ENCODE measurements at places on chromosomes 16 and 17. TPM values are rescaled to one million over a fixed set of nuclear protein-coding genes. Genes with fewer than 3 reads are reported as not detected.

GRCh38 chr17:41666708-41667279, 21.9 kb upstream of the EIF1 start:
- peak; percentile 75 for DNase-seq

GRCh38 chr16:85461022-85461813, 151.9 kb upstream of the GSE1 start:
- peak; percentile 6 for DNase-seq

DNA sequence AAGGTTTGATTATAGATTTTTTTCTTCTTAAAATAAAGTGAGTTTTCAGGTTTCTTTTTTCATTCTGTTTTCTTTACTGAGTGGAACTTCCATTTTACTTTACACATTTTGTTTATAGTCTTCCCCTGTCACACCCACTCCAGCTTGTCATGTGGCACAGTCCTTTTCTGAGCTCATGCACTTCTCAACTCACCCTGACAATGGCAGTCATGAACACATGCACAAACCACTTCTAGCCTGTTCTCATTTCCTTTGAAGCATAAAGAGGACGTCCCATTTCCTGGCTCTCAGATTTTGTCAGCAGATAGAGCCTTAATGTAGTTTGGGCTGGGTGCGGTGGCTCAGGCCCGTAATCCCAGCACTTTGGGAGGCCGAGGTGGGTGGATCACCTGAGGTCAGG, 168.0 kb downstream of the AHSP start:
- no peak for DNase-seq

DNA sequence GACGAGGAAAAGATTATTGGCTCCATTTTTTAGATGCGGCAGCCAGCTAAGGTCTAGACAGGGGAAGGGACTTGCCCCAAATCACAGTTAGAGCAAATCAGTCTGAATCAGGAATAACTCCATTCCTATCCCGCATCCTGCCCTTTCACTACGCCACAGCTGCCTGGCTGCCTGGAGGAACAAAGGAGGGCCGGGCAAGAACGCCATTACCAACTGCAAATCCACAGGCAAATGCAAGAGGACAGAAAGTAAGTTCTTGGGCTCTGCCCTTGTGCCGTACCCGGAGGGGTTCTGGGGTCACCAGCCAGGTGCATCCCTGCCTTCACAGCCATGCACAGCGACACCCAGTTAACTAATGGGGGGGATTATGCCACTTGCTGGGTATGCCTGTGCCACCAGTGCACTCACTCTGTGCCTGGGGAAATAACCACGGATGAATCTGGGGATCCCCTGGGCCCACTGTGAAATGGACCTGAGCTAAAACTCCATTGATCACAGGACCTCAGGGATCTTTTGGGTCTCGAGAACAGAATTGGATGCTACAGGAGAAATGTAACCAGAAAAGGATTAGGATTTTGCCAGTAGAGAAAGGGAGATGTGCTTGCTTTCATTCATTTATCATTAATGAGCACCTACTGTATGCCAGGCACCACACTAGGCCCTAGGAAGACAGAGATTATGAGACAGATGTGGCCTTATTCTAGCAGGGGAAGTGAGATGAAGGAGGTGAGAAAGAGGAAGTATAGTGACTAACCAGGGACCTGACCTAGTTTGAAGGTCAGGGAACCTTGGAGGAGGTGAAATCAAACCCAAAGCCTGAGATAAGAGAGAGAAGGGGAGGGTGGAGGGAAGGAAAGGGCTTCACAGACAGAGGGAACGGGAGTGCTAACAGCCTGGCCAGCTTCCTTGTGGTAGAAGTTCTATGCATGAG, 17.7 kb downstream of the BCL7C start:
- DNase-seq = no peak

- no peak for DNase-seq
Observed at GRCh38 chr16:17357307-17358062, 113.3 kb downstream of the XYLT1 start.

GRCh38 chr17:8105957-8106398, 12.3 kb downstream of the ALOXE3 start:
- no peak for DNase-seq

DNA sequence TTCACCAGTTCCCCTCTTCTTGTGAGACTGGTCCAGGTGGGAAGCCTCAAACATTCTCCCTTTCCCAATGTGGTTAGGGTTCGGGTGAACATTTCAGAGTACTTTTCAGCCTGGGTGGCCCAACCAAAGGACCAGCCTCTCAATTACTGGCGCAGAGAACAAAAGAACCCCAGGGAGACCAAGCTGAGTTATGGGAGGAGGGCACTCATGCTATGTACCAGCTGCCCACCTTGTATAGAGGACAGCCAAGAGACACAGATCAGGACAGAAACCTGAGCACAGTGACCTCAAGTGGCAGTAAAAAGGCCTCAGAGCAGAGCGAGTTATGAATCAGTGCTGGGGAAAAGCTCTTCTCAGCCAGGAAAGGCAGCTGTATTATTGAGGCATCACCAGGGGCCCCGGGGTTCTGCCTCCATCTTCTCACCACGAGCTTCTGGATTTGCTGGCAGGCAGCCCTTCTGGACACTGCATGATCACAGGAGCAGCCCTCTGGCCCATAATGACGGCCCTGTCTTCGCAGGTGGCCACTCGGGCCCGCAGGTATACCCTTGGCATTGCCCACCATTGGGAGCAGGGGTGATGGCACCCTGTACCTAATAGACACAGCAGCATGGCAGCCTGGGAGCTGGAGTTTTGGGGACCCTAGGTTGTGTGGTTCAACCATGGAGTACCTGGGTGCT, 3.8 kb downstream of the G6PC3 start:
- DNase-seq = no peak

DNA sequence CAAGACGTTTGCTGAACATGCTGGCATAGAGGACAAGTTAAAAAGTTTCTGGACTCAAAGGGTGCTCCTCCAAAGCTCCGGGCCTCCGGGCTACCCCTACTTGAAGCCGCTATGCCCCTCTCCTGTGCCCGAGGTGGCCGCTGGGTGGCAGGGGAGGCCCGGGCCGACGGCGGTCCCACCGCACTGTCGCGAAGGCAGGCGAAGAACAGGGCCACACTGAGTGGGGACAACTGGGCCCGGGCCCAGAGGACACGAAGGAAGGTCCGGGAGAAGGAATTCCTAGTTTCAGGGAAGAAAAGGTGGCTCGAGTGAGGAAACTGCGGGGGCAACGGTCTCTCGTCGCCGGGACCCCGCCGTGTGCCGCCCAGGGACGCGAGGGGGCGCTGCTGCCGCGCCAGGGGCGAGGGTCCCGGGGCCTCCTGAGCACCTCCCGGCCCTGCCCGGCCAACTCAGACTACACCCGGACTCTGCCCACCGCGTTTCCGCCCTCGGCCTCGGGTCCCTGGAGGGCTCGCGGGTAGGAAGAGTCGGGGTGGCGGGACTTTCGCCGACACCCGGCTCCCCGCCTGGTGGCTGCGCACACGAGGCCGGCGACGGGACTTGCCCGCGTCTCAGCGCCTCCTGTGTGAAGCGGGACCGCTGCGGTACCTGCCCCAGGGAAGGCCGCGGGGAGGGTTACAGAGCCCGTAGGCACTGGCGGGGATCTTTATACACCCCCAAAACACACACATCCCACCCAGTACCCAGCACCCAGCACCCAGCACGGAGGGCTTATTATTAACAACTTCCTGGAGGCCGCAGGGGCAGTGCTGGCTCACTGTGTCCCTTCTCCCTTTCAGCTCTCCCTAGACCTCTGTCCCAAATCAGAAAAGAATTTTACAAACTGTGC, 772 bp upstream of the CHCT1 start:
- DNase-seq = no peak

DNA sequence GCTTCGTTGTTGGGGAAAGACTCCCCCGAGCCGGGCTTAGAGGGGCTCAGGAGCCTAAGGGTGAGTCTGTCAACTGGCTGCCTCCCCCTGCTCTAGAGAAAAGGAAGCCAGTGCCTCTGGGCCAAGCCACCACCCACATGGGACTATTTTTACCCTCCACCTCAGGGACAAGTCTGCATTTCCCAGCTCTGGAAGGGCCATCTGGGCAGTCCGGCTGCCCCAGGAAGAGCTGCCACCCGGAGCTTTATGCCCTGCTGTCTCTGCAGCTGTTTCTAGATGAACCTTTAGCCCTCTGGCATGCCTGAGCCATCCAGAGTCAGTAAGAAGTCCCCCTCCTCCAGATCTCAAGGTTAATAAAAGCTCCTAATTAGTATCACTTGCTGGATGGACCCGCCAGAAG, 5.3 kb upstream of the RPRML start:
- no peak for DNase-seq

DNA sequence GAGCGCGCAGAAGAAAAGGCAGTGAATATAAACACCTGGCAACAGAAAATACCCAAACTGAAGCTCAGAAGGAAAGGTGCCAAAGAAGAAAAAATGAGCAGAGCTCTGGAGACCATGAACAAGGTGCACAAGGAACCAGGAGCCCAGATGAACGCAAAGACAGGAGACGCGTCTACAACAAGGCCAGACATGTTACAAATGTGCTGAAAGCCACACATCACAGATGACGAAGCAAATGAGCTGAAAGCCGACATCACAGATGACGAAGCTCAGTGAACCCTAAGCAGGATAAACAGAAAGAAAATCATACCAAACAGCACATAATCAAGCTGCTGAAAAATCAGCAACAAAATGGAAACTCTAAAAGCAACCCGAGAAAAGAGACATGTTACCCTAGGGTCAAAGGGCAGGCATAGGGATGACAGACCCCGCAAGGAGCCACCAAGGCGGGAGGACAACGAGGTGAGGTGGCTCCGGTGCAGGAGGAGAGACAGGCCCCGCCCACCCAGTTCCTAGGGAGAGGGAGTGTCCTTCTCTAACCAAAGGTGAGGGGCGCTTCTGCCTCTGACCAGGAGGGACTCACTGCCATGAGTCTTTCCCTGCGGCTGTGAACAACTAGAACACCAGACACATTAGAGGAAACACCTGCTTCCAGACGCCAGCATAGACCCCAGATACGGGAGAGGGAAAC, 39.1 kb downstream of the CCDC57 start:
- DNase-seq = no peak

GRCh38 chr17:64491994-64492393, 4.9 kb downstream of the POLG2 start:
- DNase-seq = peak; percentile 56

- DNase-seq = no peak
Observed at GRCh38 chr16:56289416-56289815, 98.1 kb downstream of the GNAO1 start.

GRCh38 chr16:1745181-1745899, 26.0 kb downstream of the NME3 start:
- DNase-seq = peak; percentile 36

DNA sequence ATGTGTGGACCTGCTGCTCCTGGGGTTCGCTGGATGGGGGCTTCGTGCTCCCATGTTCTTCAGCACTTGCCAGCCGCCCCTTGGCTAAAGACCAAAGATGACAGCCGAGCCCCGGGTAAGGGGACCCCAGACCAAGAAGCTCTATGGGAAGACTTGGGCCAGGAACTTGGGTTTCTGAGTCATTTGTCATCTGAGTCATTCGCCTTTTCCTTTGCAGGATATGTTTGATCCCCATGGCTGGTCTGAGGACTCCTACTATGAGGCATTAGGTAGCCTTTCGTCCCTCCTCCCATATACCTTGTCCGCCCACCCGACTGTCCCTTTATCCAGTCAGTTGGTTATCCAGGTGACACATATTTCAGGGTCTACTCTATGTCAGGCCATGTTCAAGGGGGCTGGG, 17.7 kb upstream of the ITGB4 start:
- DNase-seq = peak; percentile 63

GRCh38 chr16:63737633-63738032, 1384.2 kb downstream of the CDH11 start:
- no peak for DNase-seq

PIK3R5 gene
- not detected for total RNA-seq

HYDIN gene
- 0.12 TPM for total RNA-seq

PRKCA gene
- 22.6 TPM for total RNA-seq

OSGIN1 gene
- 9.8 TPM for total RNA-seq

GGT6 gene
- total RNA-seq = not detected

PRR29 gene
- 0.77 TPM for total RNA-seq

CACNG3 gene
- not detected for total RNA-seq

SLC5A11 gene
- 0.51 TPM for total RNA-seq

WNT9B gene
- not detected for total RNA-seq

TBC1D3H gene
- total RNA-seq = not detected

LDHD gene
- total RNA-seq = 3.7 TPM

All from PC-3 (cell line).